Endothelial cell (in vitro differentiated cells): ENCODE measurements at places on chromosomes 3 and 15.

- no peak for DNase-seq
These were observed 469.4 kb upstream of the ATP11B start for GRCh38 chr3:182323898-182324297.

DNA sequence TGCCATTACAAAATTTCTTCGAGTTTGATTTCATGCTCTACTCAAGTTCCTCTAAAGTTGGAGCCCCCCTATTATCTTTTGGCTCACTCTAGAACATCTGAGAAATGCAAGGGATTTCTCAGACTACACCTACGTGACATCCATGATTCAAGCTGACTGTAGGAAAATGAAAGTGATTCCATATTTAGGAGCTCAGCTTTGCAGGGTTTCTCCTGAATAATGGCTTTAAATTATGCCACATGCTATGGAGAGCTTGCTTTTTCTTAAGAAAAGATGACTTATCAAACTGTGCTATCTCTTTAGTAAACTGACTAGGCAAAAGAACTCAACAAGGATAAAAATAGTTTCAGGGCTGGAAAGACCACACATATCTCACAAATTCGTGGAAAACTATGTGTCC, 292.1 kb downstream of the LSAMP start:
- DNase-seq: no peak

DNA sequence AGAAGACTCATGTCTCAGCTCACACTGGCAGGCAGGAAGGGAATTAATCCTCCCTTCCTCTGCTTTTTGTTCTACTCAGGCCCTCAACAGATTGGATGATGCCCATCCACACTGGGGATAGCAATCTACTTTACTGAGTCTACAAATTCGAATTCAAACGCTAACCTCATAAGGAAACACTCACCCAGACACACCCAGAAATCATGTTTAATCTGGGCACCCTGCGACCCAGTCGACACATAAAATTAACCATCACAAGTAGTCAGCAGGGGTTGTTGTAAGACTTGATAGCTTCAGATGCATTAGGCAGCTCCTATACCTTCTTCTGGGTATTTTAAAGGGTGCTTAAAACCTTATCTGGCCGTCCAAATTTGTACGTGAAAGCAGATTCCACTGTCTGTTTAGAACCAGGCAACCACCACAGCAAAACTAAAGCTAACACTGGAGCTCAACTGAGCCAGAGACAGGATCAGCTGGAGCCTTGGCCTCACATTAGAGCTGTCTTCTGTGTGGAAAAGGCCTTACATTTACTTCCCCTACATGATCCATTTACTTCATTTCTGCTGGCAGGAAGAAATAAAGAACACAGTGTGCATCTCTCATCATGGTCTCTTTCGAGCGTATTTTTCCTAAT, 407.3 kb upstream of the PPP2R3A start:
- DNase-seq: no peak

DNA sequence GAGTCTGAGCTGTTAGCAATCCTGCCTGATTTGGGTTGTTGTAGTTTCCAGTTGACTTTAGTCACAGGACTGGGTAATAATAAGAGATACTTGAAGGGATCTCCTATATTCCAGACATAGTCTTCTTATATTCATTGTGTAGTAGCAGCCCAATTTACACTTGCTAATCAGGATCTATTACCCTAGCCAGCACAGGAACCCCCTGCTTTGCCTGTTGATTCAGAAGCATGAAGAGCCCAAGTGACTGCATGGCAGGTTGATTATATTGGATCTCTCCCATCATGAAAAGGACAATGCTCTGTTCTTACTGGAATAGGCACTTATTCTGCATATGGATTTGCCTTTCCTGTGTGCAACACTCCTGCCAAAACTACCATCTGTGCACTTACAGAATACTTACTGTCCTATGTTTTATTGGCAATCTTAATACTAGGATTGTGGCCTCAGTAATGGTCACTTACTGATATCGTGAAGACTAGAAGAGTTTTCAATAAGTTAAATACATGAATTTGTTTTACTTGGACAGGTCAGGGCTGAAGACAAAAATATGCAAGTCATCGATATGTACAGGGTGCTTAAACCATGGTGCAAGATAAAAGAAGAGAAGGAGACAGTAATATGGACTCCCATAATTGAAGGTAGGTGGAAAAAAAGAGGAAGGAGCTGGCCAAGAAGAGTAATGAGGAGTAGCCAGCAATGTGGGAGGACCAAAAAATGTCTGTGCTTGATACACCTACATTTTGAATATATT, 304.1 kb downstream of the MCTP2 start:
- no peak for DNase-seq

DNA sequence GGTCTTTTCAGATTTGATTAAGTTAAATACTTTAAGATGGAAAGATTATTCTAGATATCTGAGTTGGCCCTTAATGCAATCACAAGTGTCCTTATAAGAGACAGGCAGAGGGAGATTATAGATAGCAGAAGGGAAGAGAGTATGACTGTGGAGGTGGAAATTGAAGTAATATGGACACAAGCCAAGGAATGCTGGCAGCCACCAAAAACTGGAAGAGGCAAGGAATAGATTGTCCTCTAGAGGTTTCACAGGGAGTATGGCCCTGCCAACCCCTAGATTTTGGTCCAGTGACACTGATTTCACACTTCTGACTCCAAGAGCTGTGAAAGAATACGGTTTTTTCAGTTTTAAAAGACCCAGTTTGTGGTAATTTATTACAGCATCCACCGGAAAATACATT, 1498.7 kb upstream of the CADM2 start:
- DNase-seq: no peak

- DNase-seq: no peak
These were observed 32.4 kb downstream of the CHSY1 start for GRCh38 chr15:101219441-101219840.

GRCh38 chr3:194218646-194219453, 82.9 kb downstream of the HES1 start:
- DNase-seq: no peak

- DNase-seq: no peak
These were observed 297.5 kb downstream of the SHQ1 start for GRCh38 chr3:72550582-72551262.

GRCh38 chr3:24302396-24302795, 192.3 kb downstream of the THRB start:
- no peak for DNase-seq

DNA sequence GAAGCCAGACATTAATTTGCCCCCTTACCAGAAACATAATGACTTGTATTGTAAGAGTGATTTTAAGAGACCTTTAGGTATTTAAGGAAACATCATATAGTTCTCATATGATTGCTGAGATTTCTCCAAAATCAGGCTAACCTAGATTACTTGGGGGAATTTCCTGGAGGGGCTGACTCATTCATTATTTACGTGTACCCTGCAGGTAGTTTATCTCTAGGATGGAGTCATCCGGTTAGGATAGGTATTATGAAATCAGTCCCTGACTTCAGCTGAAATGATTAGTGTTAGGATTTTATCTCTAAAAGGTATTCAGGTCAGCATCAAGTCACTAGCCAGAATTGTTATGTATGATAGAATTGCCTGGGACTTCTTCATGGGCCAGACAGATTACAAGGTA, 97.5 kb downstream of the TCF12 start:
- DNase-seq: no peak

DNA sequence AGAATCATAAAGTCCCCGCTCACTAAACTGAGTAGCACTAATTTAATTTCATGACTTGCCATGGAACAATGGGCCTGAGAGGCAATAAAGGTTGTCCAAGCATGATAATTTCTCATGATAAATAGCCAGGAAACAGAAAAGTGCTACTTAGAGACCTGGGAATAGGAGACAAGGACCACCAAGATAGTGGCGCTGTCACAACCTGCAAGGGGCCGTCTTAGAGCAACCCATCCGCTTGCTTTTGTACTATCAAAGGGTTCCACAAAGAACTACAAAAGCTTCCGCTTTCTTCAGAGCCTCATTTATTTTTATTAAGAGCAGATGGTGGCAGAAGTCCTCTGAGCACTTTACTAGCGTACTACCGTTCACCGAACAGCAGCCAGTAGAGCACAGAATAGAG, 421.7 kb upstream of the GRM7 start:
- DNase-seq: no peak

GRCh38 chr3:16849229-16849628, 35.5 kb upstream of the PLCL2 start:
- DNase-seq: peak; percentile 28

DNA sequence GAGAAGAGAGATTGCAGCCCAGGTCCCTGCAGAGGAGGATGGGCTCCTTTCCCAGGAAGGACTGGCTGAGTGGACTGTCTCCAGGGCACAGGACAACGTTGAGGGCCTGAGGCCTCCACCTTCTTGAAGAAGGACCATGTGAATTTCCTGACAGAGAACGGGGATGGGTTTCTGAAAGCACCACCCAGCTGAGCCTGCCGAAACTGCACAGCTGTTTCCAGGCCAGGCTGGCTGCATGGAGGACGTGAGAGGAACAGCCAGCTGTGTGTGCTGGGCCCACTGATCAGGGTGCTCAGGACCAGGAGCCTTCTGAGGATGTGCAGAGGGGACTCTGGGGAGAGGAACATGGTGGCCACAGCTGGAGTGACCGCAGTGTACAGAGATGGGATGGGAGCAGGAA, 39.2 kb downstream of the HMCES start:
- DNase-seq: no peak

DNA sequence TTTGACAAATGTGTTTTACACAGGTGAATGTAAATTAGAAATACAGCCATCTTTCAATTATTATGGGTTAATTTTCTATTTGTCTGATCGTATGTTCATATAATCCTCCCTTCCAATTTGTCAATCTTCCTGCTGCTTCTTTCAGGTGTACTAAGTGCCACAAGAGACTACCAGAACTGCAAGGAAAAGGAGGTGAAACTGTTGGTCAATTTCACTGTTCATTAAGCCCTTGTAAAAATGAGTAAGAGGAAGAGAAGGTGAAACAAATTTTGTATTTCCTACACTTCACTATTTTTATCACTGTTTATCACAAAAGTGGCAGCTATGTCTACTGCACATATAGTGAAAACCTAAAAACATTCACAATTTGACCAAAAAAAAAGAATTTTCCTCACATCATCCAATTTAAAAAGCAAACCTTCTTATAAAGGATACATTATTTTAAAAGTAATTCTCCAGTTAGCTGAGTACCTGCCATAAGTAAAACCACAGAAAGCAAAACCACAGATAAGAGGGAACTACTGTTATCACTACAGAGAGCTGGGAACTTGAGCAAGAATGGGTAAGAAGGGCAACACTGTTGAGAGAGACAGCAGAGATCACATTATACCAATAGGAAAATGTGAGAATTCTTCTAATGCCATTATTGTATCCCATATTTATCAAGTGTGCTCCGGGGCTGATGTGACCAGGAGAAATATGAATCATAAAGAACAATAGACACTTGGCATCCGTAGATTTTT, 163.0 kb downstream of the TBC1D5 start:
- DNase-seq: no peak

DNA sequence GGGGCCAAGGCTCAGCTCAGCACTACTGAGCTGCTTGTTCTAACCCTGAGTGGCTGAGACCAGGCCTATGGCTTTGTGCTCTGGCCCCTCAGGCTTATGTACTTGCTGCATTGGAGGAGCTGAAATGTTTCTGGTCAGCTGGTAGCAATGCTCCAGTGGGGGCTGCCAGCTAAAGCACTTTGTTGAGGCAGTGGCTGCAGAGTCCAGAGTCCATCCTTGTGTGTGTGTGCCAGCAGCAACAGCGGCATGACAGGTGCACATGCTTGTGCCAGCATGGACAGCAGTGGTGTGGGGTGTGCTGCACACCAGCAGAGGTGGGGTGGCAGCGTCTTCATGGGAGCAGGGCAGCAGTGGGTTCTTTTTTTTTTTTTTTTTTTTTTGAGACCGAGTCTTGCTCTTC, 169.1 kb downstream of the VPS8 start:
- DNase-seq: no peak

DNA sequence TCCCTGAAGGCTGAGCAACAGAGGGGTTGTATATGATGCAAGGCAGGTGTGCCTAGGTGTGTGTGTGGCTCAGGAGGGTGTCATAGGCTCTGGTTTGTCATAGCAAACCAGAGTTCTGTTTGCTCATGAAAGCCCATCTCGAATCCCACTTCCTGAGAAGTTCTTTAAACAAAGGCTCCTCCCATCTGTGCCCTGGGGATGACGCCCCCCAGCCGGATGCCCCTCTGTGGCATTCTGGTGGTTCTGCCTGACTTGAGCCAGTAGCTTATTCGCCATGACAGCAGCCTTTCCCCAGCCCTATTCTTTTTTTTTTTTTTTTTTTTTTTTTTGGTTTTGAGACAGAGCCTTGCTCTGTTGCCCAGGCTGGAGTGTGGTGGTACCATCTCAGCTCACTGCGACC, 45.4 kb downstream of the PDIA5 start:
- no peak for DNase-seq

DNA sequence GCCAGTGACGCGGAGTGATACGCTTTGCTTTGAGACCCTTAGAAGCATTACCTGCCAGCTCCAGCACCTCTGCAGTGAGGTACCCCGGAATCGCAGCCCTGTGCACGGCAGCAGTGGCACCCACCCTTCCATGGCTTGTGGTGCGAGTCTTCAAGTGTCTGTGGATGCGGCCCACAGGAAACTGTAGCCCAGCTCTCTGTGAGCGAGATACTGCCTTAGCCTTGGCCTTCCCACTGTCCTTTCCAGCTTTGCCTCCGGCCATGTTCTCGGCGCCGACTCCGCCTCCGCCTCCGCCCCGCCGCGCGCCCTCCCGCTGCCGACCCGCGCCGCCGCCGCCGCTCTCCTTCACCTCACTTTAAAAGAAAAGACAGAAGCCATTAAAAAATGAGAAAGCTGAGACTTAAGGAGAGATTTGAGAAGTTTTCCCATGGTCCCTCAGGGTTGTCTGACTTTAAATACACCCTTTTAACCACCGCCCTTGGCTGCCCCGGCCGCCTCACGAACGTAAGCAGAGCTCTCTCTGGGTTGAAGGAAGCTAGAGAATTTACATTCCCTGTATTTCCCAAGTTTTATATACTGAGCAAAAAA, 78.5 kb upstream of the FAM174B start:
- DNase-seq: no peak

DNA sequence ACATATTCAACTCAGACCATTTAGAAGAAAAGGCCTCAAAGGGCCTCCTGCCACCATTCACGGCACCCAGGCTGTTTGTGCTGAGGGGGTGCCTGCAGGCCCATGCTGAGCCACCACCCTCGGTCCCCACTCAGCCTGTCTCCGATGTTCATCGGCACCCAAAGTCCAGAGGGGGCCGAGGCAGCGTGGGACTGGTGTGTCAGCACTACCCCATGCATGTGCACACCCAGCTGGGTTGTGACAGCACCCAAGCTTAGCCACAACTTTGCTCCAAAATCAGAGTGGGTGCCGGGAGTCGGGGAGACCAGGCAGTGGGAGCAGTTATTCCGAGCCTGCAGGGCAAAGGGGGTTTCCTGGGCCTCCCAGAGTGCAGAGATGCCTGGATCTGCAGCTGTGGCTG, 508.5 kb upstream of the ZNF717 start:
- no peak for DNase-seq

DNA sequence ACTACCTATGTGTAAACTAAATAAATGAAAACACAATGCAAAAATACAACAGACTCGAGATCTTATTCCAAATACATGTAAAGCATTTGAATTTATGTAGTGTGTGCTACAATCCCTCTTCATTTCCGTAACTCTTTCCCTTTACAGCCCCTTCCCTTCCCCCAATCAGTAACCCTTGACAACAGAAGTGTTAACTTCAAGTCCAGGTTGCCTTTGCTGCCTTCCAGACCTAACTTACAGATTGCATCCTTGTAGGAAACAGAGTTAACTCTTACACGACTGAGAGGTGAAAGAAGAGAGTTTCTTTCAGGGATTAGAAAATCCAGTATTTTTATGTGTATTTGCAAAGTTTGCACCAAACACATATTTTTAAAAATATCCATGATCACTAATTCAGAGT, 1.4 kb upstream of the ROBO1 start:
- DNase-seq: no peak

GRCh38 chr3:81585056-81585455, 176.4 kb downstream of the GBE1 start:
- DNase-seq: no peak

GRCh38 chr3:194161131-194162045, 25.4 kb downstream of the HES1 start:
- DNase-seq: no peak
